Liver (tissue), 10 donors: ENCODE measurements at places on chromosomes 13 and 19. TPM values are rescaled to one million over a fixed set of nuclear protein-coding genes. Genes with fewer than 3 reads are reported as not detected.
A peak's percentile ranks its signal among the peaks of the same experiment; 100 is the strongest.

The SMIM44 gene
- polyA plus RNA-seq = not detected

The FOXO1 gene
- 10.8 TPM for polyA plus RNA-seq

DNA sequence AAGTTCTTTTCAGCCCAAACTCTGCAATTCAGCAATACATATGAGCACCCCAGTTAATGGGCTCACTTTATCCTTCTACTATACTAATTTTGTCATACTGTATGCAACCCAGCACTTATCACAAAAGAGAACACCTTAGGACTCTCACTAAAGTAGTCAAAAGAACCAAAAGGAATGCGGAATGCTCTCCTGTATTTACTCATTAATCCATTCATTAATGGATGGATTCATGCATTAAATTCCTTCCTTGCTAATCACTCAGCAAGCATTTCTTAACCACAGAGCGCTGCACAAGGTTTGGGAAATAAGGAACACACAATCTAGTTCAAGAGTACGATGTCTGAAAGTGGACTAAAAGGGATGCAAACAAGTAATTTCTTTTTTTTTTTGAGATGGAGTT lies 12.8 kb upstream of the DOCK9 start:
- DNase-seq = no peak

The ZNF534 gene
- polyA plus RNA-seq = not detected

The B3GNT3 gene
- polyA plus RNA-seq = 1.1 TPM

- no peak for DNase-seq
These were observed 208.3 kb downstream of the FOXO1 start for GRCh38 chr13:40457929-40458719.

GRCh38 chr13:71602344-71602743 lies 264.7 kb downstream of the DACH1 start:
- no peak for DNase-seq

The ADGRE2 gene
- polyA plus RNA-seq = 0.40 TPM

DNA sequence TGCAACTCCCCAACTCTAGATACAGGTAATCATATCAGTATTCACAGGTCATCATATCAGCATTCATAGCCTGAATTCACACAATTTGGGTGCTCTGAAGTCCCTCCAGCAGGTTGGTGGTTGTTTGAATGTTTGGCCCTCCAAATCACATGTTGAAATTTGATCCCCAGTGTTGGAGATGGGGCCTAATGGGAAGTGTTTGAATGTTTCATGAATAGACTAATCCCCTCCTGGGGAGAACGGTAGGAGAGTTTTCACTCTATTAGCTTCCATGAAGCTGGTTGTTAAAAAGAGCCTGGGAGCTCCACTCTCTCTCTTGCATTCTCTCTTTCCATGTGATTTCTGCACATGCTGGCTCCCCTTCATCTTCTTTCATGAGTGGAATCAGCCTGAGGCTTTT lies 288.6 kb upstream of the PCDH9 start:
- DNase-seq = no peak

GRCh38 chr19:35666251-35666913 lies at the start of gene UPK1A:
UPK1A (plus strand) TSS chr19:35666517; CDS start chr19:35666813, 296 bp downstream.
- no peak for DNase-seq

DNA sequence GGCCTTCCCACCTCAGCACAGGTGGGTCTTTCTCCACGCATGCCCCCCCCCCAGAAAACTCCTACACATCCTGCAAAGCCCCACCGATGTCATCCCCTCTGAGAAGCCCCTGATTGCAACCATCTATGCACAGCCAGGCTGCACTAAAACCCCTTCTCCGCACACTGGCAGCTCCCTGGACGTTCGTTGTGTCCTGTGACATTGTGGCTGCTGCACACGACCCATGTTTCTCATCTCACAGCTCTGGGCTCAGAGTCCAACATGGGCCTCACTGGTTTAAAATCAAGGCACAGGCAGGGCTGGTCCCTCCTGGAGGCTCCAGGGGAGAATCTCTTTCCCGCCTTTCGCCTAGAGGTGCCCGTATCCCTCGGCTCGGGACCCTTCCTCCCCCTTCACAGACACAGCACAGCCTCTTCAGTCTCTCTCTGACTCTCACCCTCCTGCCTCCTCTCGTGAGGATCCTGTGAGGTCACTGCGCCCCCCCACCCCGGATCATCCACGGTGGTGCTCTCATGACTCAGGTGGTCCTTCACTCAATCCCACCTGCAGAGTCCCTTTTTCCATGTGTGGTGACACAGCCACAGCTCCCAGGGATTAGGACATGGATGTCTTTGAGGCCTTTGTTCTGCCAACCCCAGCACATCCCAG lies 71.2 kb downstream of the GADD45B start:
- DNase-seq = no peak

DNA sequence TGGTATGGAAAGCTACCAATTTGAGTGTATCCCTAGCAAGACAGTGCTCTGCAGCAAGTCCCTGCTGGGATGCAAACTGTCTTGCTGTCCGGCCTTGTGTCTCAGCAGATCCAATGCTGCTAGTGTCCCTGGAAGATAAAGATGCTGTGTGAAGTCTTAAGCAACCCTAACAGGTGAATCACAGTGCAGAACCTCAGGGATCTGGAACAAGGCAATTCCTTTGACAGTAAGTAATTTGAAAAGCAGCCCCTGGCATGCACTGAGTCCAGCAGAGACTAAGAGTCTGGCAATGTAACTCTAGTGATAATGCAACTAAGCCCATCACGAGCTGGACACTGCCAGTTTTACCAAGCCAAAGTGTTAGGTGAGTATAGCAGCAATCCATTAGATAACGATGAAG lies 1.7 kb upstream of the UCHL3 start:
- no peak for DNase-seq

The KL gene
- polyA plus RNA-seq = 0.13 TPM

DNA sequence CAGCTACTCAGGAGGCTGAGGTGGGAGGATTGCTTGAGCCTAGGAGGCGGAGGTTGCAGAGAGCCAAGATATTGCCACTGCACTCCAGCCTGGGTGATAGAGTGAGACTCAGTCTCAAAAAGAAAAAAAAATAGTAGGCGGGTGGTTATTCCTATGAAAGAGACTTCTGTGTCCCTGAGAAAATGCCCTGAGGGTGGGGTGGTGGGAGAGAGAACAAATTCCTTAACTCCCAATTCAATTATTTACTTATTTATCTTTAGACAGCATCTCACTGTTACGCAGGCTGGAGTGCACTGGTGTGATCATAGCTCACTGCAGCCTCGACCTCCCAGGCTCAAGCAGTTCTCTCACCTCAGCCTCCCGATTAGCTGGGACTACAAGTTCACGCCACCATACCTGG lies 10.3 kb upstream of the EEF2 start:
- no peak for DNase-seq

DNA sequence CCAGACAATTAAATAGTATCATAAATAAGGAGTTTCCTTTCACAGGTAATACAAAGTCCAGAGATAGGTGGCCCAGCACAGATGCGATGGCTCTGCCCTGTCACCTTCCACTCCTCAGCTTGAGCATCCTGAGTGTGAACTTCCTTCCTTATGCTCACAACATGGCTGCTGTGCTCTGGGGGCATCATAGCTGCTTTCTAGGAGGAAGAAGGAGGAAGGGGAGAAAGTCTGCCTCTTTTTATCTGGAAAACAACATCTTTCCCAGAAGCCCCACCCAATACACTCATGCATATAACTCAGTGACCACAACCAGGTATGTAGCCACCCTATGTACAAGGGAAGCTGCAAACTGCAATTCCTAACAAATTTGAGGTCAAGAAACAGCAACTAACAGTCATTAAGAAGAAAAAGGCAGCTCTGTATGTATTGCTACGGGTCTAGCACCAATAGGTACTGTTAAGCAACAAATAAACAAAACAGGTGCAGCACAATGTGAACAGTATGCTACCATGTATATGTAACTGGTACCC lies 201.2 kb upstream of the UBL3 start:
- no peak for DNase-seq

The LYPD5 gene
- polyA plus RNA-seq = not detected

The LRRC63 gene
- 0.03 TPM for polyA plus RNA-seq

DNA sequence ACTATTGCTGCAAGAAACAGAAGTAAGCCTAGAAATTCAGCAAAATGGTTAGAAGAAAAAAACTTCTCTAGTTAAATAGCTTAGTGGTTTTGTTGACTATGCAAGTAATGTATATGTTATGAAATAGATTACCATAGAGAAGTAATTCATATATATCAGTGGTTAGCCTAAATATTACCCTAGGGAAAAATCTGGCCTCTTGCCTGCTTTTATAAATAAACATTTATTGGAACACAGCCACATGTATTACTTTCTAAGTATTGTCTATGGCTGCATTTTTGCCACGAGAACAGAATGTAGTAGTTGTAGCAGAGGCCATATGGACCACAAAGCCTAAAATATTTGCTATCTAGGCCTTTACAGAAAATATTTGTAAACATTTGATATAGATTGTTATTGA lies 1471.7 kb upstream of the PRR20A start:
- DNase-seq = no peak

The PRR19 gene
- polyA plus RNA-seq = 0.27 TPM

GRCh38 chr13:24276861-24277260 lies 32.5 kb upstream of the C1QTNF9 start:
- DNase-seq = no peak

DNA sequence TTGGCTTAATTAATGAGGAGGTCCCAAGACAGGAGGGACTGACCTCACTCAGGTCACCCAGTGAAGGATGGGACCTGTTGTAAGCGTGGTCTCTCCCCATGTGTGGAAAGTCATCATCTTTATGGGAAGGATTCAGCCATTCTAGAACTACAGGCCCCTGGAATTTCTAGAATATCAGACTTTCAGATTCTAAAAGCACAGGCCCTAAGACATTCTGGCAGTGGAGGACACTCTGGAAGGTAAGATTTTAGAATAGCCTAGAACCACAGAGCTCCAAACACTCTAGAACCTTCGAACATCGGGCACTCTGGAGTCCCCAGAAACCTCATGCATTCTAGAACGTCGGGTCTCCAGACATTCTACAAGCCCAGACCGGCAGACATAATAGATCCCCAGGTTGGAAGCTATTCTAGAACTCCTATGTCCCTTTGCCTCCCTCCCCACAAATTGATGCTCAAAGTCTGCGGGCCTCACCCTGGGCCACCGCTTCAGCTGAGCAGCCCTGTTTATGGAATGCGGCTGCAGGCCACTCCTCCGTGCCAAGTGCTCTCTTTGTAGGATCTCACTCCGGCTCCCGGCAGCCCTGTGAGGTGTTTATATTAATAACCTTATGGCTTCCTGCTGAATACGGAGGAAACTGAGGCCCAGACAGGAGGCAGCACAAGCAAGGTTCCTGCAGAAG lies 1.9 kb upstream of the KLK15 start:
- no peak for DNase-seq

GRCh38 chr19:5228932-5229777 lies 111.5 kb downstream of the PTPRS start:
- DNase-seq = no peak

DNA sequence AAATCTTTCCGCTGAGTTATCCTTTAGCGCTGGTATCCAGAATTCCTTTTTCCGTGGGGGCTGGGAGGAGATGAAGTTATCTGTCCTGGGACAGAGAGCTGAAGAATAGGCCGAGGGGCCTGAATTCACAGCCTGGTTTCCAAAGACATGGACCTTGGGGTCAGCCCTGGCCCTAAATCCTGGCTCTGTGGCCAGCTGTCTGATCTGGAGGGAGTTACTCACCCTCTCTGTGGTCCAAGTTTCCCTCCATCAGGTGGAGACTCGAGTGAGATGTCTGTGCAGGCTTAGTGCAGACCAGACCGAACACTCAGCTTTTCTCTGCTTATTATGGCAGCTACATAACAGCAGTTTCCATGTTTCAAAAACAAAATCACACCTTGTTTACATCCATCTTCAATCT lies 59.6 kb downstream of the CDADC1 start:
- no peak for DNase-seq

- DNase-seq = no peak
These were observed 9.0 kb downstream of the COL4A1 start for GRCh38 chr13:110297766-110298504.

DNA sequence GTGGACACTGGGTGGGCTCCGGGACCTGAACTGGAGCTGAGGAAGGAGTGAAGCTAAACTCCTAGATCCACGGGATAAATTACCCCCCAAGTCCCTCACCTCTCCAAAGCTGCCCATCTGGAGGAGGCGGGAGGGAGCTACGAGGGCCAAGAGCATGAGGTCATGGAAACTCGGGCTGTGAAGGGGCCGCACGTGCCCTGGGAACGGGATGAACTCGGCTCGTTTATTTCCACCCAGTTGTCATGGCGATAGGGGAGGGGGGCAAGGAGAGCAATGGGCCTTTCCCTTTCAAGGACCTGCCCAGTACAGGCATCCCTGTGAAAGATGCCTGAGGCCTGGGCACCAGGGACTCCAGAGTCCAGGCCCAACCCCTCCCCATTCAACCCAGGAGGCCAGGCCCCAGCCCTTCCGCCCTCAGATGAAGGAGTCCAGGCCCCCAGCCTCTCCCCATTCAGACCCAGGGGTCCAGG lies 3.8 kb downstream of the PPP1R12C start:
- DNase-seq = no peak

DNA sequence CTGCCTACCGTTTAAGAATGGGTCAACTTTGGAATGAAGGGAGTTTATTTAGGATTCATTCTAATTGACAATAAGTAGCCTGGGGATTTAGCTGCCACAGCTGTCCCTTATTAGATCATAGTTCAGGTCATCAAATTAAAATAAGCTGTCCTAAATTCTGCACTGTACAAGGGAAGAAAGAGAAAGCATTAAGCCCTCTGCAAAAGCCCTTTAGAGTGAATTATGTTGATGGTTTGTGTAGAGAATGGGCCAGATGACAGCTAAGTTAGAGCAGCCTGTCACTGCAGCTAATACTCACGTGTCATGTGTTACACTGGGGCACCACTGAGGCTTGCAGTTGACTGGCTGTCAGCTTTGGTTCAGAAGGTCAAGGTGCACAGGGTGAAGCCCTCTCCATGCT lies 737.1 kb upstream of the SLC10A2 start:
- no peak for DNase-seq

- DNase-seq = no peak
These were observed 6.1 kb upstream of the NANOS3 start for GRCh38 chr19:13870873-13871272.

GRCh38 chr19:10078329-10078728 lies 7.8 kb upstream of the SHFL start:
- no peak for DNase-seq

DNA sequence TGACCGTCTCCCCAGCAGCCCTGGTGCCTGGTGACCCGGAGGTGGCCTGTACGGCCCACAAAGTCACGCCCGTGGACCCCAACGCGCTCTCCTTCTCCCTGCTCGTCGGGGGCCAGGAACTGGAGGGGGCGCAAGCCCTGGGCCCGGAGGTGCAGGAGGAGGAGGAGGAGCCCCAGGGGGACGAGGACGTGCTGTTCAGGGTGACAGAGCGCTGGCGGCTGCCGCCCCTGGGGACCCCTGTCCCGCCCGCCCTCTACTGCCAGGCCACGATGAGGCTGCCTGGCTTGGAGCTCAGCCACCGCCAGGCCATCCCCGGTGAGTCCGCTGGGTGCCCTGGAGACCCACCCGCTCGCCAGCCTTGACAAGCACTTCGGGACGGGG lies 2.2 kb downstream of the MADCAM1 start:
- DNase-seq = no peak

- DNase-seq = peak; percentile 89
These were observed 82.8 kb upstream of the MTIF3 start for GRCh38 chr13:27533155-27533643.

GRCh38 chr19:30171138-30171635 lies 201.0 kb upstream of the ZNF536 start:
- no peak for DNase-seq

GRCh38 chr13:49893591-49893990 lies 42.5 kb downstream of the SPRYD7 start:
- DNase-seq = no peak
